ENCODE measurements at places on chromosomes 11 and 22. TPM values are rescaled to one million over a fixed set of nuclear protein-coding genes. Genes with fewer than 3 reads are reported as not detected.

DNA sequence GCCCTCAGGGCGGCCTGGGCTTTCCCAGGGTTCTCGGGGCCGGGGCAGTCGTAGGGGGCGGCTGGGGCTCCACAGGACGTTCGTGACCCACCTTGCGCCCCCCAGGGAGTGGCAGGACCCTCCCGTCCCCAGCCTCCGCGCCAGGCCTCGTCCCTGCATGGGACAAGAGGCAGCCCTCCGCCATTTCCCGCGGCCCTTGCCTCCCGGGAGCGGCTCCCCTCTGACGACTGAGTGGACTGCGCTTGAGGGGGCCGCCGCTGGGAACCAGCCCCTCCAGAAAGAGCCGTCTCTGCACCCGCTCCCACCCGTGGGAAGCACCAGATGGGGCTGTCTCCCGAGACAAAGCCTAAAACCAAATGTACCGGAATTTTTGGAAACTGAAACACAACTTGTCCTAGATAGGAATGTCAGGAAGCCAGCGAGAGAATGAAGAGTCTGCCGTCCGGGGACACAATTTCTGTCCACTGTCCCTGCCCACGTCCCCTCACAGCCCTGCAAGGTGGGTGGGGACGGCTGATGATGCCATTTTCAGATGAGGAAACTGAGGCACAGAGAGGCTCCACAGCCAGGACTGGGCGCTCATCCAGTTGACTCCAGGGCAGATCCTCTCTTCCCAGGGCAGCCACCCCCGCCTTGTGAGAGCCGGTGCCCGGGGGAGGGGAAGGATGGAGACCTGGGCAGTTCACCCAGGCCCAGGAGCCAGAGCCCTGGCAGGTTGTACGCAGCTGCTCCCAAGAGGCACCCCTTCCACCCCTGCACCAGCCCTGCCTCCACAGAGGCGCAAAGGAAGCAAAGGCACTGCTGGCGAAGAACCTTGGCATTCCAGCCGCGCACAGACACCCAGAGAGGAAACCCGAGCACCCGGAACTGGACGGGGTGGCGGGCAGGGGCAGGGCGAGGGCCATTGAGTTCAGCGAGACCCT lies 18.1 kb upstream of the PICK1 start:
- H3K36me3 ChIP-seq, result no peaks in the 10 kb centered on the region
- H3K4me1 ChIP-seq, result no peaks in the 10 kb centered on the region
- H3K27ac ChIP-seq, result no peak overlapping the region
- no peak for DNase-seq
- H3K27me3 ChIP-seq, result peaks cover 2% of the 10 kb centered on the region

- H3K4me1 ChIP-seq, result no peaks in the 10 kb centered on the region
- H3K36me3 ChIP-seq, result no peaks in the 10 kb centered on the region
- H3K4me3 ChIP-seq, result no peak overlapping the region
- no peak overlapping the region for H3K27ac ChIP-seq
- H3K27me3 ChIP-seq, result peaks cover 5% of the 10 kb centered on the region
- no peak for DNase-seq
These were observed 16.5 kb downstream of the CHST1 start for GRCh38 chr11:45648931-45649330.

DNA sequence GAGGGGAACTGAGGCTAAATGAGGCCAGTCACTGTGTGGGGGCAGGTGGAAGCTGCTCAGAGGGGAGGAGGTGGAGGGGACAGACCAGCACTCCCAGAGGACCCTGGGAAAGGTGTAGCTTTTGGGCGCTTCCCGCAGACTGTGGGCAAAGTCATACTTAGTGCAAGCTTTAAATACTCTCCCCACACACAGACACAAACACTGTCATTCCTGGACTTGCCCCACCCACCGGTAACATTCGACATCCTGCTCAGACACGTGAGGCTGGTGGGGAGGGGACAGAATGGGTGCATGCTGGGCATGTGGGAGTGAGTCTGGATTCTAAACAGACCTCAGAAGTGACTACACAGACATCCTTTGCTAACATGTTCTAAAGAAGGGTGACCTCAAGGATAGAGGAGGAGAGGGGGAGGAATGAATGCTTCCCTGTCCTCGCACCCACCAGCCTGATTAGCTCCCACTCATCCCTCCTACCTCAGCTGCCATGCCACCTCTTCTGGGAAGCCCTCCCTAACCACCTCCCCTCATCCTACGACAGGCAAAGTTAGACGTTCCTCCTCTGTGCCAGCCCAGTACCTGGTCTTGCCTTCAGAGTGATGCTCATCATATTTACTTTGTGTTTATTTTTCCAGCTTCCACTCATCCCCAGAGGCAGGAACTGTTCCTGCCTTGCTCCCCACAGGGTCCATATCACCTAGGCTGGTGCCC lies 22.2 kb downstream of the TSKU start:
- no peaks in the 10 kb centered on the region for H3K36me3 ChIP-seq
- peaks cover 13% of the 10 kb centered on the region for H3K4me1 ChIP-seq
- H3K4me3 ChIP-seq, result no peak overlapping the region
- no peak for DNase-seq

Gene USP35
- 15.4 TPM for total RNA-seq

Gene FOLR2
- total RNA-seq, result not detected

GRCh38 chr22:34333285-34333684 lies 413.0 kb upstream of the LARGE1 start:
- no peaks in the 10 kb centered on the region for H3K36me3 ChIP-seq
- H3K27me3 ChIP-seq, result no peaks in the 10 kb centered on the region
- H3K4me3 ChIP-seq, result no peak overlapping the region

Data from T-cell (primary cell).